HepG2 (cell line): ENCODE measurements at places on chromosomes 5 and 9.

DNA sequence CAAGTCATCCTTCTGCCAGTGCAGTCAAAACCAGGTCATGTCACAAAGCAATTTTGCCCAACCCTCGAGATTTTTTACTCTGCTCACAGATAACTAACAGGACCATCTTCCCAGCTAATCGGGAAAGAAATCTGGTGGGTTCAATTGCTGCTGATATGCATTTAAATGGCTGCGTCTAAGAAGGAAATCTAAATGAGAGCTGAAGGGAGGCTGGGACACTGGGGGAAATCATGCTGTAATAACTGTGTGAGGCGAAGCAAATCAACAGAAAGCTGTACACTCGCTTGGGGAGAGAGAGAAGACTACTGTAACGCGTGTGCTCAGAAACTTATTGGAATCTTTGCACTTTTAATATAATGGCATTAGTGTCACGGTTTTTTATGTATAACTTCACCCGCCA is 535.0 kb downstream of the CDK5RAP2 start:
- no peak for DNase-seq

GRCh38 chr5:125376059-125376641 is 629.7 kb upstream of the ZNF608 start:
- DNase-seq: no peak

DNA sequence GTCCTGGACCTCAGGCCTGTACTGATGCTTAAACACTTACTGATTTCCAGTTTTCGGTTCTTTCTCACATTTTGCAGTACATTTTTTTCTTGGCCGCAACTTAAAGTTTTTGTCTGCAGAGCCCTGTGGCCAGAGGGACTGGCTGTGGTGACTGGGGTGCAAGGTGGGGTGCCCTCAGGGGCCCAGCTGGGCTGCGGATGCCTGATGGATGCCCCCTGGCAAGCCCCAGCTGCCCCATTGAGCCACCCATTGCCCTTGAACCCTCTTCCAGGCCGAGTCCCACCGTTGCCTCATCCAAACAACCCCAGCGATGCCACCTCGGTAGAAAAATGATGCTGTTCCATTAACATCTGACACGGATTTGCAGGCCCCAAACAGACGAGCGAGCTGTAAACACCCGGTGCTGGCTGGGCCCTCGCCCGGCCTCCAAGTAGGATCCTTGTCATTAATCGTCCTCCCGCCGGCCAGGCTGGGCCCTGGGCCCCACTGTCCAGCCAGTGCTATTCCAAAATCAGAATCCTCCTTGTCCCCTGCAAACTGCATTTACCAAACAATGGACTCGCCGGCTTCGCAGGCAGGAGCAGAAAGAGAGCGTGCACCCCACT is 107.9 kb downstream of the PHF2 start:
- no peak for DNase-seq

DNA sequence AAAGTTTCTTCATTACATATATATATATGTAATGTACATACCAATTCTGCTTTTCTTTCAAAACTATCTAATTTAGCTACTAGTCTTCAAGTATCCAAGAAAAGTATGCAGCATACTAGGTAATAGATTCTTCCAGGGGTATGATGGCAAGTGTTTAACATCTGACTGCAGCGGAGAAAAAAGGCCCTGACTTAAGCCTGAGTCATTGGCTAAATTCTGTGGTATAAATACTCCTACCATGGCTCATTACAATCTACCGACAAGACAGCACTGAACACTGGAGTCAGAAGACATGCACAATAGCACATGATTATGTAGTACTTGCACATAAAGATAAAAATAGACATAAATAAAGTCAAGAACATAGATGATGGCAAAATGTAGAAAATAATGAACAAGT is 439.9 kb downstream of the BRINP1 start:
- DNase-seq: no peak

DNA sequence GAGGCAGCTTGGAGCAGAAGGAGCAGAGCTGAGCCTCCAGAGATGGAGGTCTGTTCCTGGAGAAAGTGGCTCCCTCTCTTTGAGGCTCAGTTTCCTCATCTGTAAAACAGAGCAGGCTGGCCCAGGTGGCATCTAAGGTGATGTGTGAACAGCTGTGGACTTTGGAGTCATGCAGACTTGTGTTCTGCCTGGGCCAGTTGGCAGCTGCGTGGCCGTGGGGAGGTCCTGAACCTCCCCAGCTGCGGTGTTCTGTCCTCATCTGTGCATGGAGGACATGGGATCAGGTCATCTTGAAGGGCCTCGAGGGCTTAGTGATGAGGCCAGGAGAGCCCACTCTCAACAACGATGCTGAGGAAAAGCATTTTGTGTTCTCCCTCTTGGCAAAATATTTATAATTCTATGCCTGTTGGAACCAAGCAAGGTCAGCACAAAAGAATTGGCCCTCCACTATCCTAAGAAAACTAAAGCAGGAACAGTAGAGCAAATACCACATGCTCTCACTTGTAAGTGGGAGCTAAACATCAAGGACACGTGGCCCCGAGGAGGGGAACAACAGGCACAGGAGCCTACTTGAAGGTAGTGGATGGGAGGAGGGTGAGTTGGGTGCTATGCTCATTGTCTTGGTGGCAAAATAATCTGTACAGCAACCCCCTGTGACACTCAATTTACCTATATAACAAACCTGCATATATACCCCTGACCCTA is 63.2 kb upstream of the COL15A1 start:
- no peak for DNase-seq

DNA sequence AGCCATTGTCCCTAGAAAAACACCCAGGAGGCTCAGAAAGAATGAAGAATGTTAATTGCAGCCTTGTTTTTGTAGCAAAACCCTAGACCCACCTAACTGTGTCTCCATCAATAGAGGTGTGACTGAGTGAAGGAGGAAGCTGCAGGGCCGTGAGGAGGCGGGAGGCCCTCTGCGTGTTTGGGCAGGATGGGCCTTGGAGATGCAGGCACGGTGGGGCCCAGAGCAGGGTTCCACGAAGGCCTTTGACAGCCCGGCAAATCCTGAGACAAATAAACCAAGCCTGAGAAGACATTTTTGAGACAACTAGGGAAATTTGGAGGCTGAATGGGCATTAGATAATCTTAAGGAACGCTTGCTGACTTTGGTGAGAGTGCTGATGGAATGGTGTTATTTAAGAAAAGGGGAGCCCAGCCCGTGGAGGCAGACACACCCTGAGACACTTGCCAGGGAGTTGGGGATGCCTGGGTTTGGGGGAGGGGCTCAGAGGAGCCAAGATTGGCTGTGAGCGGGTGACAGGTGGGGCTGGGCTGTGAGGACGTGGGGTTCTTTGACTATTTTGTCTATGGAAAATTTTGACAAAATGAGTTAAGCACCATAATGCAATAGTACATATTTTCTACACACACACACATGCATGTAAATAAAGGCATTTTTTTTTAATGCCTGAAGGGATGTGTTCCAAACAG is 48.8 kb downstream of the BARX1 start:
- DNase-seq: no peak

DNA sequence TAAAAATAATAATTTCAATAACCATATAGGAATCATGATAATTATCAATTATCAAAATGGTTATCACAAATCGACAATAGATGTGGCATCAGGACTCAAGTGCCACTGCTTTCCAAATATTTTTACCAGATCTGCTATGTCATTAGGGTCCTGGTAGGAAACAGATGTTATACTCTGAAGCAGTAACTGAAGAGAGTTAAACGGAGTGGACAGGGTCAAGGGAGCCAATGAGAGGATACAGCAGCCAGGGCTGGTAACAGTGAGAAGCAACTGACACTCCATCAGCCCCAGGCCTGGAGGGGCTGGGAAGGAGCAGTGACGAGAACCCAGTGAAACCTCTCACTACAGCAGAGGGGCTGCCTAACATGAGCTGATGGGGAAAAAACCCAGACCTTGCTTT is 322.4 kb downstream of the NPR3 start:
- no peak for DNase-seq

DNA sequence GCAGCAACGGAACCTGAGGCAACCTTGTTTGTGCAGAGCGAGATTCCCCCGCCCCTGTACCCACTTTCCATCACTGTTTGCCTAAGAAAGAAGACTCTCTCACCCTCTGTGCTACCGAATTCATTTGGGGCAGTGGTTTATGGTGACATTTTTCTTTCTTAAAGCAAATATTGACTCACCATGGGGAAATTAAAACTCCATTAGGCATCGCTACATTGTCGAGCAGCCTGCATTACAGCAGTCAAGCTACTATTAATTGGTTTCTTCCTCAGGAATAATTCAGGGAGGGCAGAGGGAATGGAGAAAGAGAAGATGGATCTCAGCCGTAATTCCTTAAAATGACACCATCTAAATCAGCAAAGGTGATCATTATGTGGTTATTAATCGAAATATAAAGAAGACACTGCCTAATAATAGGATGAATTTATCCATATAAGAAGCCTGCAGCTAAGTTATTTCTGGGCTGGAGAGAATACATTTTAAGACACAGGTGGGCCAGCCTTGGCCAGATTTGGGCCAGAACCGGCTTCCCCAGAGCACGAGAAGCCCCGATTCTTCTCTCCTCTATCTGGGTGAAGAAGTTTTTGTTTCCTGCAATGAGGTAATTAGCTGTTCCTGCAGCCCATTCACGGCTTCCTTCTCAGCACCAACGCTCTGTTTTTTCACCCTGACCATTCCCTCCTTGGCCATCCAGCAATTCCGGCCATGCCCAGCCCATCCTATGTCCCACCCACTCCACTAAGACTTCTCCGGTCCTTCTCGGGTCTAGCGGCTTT is 16.8 kb downstream of the CFAP77 start:
- DNase-seq: no peak

- no peak for DNase-seq
Measured at GRCh38 chr9:76927540-76928240, 21.8 kb upstream of the PRUNE2 start.

DNA sequence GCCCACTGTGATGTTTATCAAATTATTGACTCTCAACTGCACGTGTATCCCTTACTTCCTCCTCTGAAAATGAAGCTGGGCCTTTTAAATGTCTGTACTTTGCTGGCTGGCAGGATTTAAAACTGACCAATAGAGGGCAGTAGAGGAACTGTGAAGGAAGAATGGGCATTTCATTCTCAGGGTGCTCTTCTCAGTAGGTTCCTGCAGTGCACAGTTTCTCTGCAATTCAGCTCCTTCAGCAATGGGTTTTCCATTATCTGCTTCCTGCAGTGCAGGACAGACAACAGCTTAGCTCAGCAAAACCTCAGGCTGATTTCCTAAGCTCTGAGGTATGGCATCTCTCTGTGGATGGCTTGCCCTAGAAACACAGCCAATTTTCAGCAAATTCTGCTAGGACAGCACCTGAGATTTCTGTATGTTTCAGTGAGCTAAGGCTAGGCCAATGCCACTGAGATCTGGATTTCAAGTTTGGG is 298.4 kb upstream of the PRDM9 start:
- DNase-seq: peak; percentile 39

- DNase-seq: peak; percentile 63
Measured at GRCh38 chr9:72476617-72477437, 44.6 kb upstream of the TMC1 start.
